ENCODE measurements at places on chromosomes 1 and 21.

DNA sequence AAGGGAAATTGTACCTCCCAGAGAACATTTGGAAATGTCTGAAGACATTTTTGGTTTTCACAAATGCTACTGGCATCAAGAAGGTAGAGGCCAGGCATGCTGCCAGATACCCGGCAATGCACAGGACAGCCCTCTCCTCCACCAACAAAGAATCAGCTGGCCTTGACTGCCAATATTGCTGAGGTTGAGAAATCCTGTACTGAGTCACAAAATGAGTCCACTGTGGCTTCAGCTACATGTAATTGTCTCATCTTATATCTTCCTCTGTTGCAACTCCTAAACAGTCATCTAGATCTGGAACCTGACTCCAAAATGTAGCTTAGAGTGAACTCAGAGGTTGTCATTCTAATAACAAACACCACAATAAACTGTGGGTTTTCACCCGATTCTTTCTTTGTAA is 327.5 kb upstream of the POGK start:
- DNase-seq, result no peak

DNA sequence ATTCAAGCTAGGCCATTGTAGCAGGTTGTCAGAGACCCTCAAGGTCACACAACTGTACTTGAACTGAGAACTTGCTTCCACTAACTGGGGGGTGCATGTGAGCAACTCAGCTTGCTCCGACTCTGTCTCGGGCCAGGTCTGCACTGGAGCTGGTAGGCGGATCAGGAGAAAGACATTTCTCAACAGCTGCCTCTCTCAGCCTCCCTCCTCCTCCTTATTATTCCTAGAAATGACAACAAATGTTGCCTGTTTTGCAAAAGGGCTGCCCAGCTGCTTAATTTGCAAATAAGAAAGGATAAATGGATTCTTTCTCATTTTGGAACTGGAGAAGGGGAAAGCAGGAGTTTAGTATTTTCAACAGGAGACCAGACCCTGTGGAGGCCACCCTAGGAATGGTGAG is 140.5 kb downstream of the RHOU start:
- DNase-seq, result no peak

DNA sequence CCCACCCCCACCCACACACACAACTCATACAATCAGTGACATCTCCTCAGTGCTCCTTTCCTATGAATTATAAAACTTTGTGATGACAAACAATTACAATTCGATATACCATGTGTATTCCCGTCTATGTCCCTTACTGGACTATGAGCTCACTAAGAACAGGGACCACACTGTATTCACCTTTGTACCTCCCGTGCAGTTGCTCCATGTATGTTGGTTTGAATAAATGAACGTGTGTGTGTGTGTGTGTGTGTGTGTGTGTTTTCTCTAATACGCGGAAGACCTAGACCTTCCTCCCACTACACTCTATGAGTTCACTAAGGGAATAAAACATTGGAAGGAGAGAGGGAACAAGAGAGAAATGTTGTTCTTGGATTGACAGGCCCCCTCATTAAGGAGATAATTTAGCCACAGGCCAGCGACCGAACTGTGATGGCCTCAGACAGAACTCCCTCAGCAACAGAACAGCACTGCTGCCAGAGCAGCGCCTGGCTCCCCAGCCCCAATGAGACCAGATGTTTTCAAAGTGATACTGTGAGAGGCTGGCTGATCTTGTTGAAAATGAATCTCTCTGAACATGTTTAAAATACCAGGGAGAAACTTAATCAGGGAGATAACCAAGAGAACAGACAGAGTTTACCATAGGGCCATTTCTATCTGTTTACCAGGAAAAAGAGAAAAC is 21.7 kb downstream of the BCAR3 start:
- DNase-seq, result no peak

- DNase-seq, result no peak
These were observed 1.5 kb upstream of the ACADM start for GRCh38 chr1:75722966-75723365.

DNA sequence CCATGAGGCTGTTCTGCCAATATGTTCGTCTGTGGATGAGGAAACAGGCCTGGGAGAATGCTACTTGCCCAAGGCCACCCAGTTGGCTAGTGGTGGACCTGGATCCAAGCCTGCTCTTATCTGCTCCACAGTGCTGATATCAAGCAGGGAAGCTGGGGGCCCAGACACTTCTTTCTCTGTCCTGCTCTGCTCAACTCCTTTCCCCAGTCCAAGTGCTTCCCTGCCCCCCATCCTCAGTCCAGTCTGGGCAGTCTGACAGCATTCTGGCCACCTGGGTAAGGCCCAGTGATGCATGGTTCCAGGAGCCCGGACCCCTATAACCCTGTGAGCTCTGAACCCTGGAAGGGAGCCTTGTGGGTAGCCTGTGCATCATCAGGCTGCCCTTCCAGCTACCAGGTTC is 4.2 kb upstream of the PAQR7 start:
- no peak for DNase-seq

- DNase-seq, result no peak
These were observed 5.8 kb upstream of the FCRL5 start for GRCh38 chr1:157558119-157558518.

- DNase-seq, result peak; percentile 86
These were observed 14.7 kb upstream of the KCNE1 start for GRCh38 chr21:34526618-34527290.

GRCh38 chr1:66770240-66770639 is 18.0 kb downstream of the DYNLT5 start:
- no peak for DNase-seq
